ENCODE measurements at places on chromosomes 5 and 9.
A peak's percentile ranks its signal among the peaks of the same experiment; 100 is the strongest.

DNA sequence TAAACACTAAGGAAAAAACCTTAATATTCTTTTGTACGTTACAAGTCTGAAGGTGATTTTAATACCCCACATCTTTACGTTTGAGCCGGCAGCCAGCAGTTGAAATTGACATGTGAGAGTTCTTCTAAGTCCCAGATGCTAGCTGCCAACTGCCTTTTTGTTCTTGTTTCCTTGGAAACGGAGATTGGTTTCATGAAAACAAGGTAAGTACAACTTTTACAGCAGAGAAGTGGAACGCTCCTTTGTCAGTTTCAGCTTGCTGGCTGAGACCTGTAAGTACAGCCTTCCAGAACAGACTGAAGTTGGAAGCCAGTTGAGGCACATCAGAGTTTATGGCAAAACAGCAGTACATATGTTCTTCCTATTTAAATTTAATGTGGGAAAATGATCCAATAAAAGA, 1018.4 kb upstream of the ARRDC3 start:
- DNase-seq = peak; percentile 20

DNA sequence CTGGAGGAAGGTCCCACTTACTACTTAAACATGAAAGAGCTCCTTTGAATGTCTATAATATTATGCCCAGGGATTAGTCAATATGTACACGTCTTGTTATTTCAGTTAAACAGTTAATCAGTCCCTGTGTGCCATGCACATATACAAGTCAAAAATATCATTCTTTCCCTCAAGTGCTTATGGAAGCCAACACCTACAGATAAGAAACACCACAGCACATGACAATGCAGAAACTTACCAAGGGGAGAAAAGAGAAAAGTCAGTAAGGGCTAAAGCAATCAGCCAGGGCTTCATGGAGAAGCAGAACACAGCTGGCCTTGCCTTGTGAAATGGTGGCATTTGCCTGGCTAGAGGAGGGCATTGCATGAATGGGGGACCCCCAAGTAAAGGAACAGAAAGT, 88.3 kb downstream of the SNCAIP start:
- no peak for DNase-seq

DNA sequence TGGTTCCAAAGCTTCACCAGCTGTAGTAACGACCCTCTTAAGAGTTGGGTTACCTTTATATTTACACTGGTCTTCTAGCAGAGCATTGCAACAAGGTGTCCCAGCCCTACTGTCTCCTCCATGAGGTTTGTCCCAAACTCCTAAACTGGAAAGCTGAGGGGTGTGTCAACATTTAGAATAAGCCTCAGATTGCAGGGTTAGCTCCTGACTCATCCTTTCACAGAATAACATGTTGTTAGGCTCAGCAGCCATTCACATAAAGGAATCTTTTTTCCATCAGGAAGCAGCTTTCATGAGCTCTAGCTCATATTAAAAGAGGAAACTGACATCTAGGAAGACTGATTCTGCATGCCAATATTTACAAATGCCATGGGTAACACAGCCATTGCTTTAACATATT, 238.7 kb downstream of the EFNA5 start:
- DNase-seq = no peak

GRCh38 chr5:144328980-144329379, 158.3 kb downstream of the KCTD16 start:
- no peak for DNase-seq

GRCh38 chr5:9927106-9927505, 297.0 kb upstream of the TAS2R1 start:
- DNase-seq = no peak

- DNase-seq = no peak
These were observed 7.4 kb upstream of the GLIPR2 start for GRCh38 chr9:36129139-36129538.

DNA sequence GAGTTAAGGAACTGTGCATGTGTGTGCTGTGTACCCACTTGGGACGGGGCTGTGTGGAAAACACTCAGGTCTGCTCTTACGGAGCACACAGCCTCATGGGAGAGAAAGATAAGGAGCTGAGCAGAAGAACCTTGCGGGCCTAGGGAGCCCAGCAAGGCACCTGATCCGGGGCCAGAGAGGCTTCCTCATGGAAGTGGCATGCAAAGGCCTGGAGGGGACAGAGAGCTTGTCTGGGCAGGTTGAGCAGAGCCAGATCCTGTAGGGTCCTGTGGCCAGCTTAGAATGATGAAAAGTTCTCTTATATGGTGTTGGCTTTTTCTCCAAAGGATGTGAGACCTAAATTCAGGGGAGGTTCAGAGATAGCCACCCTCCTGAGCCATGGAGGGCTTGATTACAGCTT, 45.2 kb downstream of the NEK6 start:
- DNase-seq = no peak

DNA sequence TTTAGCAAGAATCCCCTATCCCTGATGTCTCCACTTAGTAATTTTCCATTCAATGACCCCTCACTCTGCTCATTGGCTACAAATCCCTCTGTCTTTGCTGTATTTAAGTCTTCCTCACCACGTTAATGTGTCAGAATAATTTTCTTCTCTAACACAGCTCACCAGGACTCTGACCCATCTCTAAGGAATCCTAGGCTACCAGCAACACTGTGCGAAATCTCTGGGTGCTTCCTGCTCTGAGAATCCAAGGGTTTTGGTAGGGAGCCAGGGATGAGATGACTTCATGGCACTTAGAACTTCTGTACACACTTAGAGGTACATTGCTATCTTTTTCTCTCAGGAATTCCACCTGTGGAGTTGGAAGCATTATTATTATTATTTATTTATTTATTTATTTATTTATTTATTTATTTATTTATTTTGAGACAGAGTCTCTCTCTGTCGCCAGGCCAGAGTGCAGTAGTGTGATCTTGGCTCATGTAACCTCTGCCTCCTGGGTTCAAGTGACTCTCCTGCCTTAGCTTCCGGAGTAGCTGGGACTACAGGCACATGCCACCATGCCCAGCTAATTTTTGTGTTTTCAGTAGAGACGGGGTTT, 53.5 kb downstream of the FOXI1 start:
- DNase-seq = no peak

DNA sequence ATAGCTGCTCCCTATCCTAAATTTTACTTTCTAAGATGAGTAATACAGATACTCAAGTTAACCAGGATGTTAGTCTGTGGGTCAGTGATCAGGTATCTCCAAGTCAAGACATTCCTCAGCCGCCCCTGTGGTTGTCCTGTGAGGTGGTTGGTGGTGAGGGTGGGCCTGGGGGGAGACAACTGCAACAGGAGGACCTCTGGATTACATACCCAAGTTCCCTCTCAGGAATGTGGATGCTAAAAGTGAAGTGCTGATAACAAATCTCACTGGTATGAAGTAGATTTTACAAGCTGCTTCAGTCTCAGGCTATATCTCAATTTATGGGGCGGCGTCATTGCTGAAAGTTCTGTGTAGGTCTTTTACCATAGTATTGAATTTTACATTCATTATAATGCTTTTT, 38.3 kb downstream of the SLC1A3 start:
- no peak for DNase-seq

DNA sequence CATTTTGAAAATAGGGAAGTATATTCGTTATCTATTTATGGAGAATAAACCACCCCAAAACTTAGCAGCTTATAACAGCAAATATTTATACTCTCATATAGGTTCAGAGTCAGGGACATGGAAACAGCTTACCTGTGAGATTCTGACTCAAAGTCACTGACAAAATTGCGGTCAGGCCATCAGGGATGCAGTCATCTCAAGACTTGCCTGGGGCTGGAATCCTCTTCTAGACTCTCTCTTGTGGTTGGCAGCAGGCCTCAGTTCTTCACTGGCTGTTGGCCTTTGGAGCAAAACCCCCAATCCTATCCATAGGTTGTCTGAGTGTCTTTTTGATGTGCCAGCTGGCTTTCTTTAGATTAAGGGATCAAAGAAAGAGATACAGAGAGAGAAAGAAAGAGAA, 275.6 kb downstream of the SEC61B start:
- no peak for DNase-seq

GRCh38 chr9:27963836-27964235, 390.6 kb upstream of the C9orf72 start:
- DNase-seq = no peak

GRCh38 chr9:91320299-91320698, 41.4 kb downstream of the AUH start:
- no peak for DNase-seq

GRCh38 chr5:78974011-78974410, 11.1 kb downstream of the ARSB start:
- peak; percentile 83 for DNase-seq

DNA sequence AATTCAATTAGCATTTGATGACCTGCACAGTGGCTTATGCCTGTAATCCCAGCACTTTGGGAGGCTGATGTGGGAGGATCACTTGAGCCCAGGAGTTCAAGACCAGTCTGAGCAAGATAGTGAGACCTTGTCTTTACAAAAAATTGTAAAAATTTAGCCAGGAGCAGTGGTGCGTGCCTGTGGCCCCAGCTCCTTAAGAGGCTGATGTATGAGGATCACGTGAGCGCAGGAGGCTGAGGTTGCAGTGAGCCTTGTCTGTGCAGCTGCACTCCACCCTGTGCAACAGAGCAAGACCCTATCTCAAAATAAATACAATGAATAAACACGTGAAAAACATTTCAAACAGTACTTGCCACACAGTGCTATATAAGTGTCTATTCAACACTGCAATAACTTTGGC, 4.2 kb downstream of the ABCA1 start:
- DNase-seq = no peak

DNA sequence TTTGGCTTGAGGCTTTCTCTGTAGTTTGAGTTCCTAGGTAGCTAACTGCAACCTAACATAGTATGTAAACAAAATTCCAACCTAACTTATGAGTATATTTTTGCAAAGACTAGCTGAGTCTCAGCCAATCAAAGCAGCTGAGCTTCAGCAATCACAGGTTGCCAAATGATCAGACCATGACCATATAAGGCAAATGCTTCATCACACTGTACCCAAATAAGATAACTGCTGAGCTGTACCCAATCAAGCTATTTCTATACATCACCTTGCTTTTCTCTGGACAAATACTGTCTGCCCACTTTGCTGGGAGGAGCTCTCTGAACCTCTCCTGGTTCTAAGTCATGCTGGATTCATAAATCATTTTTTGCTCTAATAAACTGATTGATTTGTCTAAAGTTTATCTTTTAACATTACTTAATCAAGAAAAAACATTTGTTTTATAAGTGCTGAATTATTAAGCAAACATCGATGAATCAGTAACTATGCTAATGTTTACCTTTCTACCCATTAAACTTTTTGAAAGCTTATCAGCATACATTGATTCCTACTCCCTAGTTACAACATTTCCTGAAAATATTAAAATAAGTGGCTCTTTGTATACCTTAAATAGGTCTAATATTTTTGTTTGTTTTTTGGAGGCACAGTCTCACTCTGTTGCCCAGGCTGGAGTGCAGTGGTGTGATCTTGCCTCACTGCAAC, 129.7 kb upstream of the PCA3 start:
- DNase-seq = no peak

DNA sequence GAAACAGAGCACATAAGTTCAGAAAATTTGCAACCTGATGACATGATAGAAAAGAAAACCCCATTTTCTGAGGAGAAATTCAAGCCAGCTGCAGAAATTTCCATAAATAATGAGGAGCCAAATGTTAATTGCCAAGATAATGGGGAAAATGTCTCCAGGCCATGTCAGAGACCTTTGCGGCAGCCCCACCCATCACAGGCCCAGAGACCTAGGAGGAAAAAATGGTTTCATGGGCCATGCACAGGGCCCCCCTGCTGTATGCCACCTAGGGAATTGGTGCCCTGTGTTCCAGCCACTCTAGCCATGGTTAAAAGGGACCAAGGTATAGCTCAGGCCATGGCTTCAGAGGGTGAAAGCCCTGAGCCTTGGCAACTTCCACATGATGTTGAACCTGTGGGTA, 118.1 kb downstream of the NR2F1-AS1 start:
- DNase-seq = no peak

- no peak for DNase-seq
These were observed 73.8 kb upstream of the SPINK5 start for GRCh38 chr5:147989994-147990393.

GRCh38 chr5:179397516-179397915, 52.3 kb upstream of the ADAMTS2 start:
- DNase-seq = no peak

- peak; percentile 7 for DNase-seq
These were observed 1.4 kb upstream of the MLLT3 start for GRCh38 chr9:20623748-20624124.

GRCh38 chr9:121596515-121596914, 54.9 kb upstream of the DAB2IP start:
- DNase-seq = no peak

DNA sequence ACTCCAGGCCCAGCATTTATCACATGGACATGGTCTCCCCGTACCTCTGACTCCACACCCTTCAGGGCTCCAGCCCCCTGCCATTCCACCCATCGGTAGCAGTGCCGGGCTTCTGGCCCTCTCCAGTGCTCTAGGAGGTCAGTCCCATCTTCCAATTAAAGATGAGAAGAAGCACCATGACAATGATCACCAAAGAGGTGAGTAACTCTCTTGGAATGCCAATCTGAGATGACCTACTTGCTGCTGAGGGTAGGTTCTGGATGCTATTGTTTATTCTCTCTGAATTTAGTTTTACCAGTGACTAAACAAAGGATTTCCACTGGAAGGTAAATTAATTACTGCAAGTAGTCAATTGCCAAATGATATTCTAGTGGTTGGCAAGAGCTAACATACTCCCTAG, 80.8 kb downstream of the TLE4 start:
- DNase-seq = no peak

- no peak for DNase-seq
These were observed 101.7 kb downstream of the TMC1 start for GRCh38 chr9:72623156-72623555.

DNA sequence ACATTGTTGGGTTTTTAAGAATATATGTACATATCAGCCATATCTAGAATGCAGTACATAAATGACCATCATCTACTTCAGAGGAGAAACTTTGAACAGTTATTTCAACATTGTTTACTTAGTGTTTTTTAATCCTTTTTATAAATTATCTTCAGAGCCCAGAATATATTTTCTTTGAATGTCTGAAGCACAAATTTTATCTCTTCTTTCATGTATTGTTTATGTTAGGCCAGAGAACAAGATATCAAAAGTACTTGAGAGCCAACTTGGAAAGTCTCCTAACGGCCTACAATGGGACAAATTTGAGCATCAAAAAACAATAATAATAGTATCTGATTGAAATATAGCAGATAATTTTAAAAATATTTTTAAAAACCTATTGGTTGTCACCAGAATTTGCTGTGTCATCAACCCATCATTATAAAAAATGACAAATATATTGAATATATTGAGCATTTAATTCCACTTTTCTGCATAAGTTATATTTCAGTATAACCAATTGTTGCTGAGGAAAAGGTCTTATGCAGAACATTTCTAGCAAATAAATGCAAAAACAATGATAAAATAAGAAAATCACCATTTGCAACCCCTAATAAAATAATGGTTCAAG, 67.5 kb upstream of the CCNG1 start:
- no peak for DNase-seq

DNA sequence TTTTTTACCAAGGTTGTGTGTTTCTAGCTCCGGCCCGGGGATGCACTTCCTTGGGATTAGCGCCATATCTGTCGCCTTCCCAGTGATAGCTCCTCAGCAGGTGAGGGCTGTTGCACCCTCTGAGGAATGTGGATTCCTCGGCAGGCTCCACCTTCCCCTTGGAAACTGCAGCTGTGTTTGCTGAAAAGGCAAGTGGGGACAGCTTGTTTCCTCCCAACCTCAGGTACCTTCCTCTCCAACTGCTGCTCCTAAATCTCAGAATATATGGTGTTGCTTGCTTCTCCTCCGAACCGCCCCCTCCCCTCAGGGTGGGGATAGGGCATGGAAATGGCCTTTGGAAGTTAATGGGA, 1.3 kb downstream of the SLC1A1 start:
- peak; percentile 30 for DNase-seq

All from putamen (tissue), 1 donor.